ENCODE measurements at places on chromosomes 16 and 17. TPM values are rescaled to one million over a fixed set of nuclear protein-coding genes. Genes with fewer than 3 reads are reported as not detected.
A peak's percentile ranks its signal among the peaks of the same experiment; 100 is the strongest.

DNA sequence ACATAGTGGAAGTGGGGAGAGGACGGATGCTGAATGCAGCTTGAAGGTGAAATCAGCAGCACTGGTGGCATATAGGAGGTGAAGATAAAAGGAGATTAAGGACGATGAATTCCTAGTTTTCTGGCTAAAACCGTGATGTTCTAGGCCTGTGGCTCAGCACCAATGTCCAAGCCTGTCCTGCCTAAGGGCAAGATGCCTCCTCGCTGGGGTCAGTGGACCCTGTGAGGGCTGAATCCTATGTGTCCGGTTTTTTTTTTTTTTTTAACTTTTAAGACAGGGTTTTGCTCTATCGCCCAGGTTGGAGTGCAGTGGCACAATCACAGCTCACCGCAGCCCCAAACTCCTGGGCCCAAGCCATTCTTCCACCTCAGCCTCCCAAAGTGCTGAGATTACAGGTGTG is 12.8 kb downstream of the CPNE2 start:
- DNase-seq: no peak

GRCh38 chr16:2884041-2884451 is 1.0 kb downstream of the FLYWCH2 start:
- no peak for DNase-seq

DNA sequence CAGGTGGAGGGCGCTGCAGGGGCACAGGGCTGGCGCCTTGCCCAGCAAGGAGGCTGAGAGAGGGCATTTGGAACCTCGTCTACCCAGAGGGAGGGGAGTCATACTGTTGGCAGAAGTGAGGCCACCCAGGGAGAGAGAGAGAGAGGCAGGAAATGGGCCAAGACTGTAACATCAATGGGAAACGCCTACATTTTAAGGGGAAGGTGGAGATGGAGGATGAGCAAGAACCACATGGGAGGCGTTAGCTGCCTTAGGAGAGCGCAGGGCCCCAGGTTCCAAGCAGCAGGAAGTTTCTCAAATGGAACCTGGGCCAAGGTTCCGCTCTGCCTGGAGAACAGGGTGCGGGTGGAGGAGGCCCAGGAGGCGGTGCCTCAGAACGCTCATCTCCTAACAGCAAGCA is 2.7 kb upstream of the WFDC1 start:
- no peak for DNase-seq

GRCh38 chr16:85459529-85460251 is 153.4 kb upstream of the GSE1 start:
- DNase-seq: peak; percentile 30

- no peak for DNase-seq
These were observed 14.4 kb downstream of the CTRL start for GRCh38 chr16:67917140-67917851.

GRCh38 chr16:27969574-27969973 is 93.9 kb downstream of the GSG1L start:
- no peak for DNase-seq

GRCh38 chr16:11722468-11722808 is 20.2 kb downstream of the TXNDC11 start:
- no peak for DNase-seq

- no peak for DNase-seq
These were observed 8.1 kb downstream of the ADAD2 start for GRCh38 chr16:84199097-84199496.

DNA sequence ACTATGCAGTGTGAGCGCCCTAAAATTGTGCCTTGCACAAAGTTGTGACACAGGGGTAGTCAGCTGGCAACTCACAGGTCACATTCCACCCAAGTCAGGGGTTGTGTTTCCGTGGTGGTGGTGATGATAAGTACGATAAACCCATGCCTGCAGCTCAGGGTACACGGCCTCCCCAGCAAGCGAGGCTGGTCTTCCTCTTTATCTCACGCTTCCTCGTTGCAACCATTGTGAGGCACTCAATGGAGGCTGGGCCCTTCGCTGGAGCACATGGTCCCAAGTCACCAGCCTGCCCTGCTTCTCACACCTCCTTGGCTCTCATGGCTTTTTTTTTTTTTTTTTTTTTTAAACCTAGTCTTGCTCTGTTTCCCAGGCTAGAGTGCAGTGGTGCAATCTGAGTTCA is 307.5 kb downstream of the CPPED1 start:
- no peak for DNase-seq

DNA sequence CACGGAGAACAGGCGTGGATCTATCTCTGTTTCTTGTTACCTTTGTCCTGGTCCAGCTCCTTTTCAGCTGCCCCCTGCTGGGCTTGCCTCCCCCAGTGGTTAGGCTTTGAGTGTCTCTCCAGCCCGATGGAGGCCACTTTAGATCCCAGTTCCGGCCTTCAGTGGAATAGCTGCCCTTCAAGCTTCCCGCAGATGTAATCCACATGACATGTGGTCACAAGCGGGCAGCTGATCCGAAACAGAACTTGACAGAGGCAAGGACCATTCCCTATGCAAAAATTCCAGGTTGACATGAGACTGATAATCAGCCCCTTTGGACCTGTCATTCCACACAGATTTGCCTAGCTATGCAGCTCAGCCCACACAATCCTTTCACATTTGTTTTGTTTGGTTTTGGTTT is 40.6 kb upstream of the AQP8 start:
- no peak for DNase-seq

DNA sequence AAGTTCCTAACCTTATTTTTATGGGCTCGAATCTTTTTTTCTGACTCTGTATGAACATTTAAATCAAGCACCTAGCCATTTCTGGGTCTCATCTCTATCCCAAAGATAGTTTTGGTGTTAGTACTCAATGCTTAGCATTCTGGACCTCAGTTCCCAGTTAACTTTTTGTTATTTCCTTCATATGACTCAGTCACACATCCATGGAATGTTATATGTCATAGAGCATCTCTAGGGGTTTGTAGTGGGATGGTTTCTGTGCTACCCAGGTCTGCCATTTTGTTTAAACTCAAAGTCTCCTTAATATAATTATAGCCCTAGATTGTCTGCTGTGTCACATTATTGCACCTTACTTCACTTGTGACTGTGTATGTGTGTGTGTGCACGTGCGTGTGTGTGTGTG is 90.1 kb downstream of the EFCAB13 start:
- DNase-seq: no peak

GRCh38 chr16:12798846-12799245 is 4.8 kb downstream of the CPPED1 start:
- no peak for DNase-seq

GRCh38 chr16:66116163-66117002 is 250.1 kb upstream of the CDH5 start:
- DNase-seq: no peak

DNA sequence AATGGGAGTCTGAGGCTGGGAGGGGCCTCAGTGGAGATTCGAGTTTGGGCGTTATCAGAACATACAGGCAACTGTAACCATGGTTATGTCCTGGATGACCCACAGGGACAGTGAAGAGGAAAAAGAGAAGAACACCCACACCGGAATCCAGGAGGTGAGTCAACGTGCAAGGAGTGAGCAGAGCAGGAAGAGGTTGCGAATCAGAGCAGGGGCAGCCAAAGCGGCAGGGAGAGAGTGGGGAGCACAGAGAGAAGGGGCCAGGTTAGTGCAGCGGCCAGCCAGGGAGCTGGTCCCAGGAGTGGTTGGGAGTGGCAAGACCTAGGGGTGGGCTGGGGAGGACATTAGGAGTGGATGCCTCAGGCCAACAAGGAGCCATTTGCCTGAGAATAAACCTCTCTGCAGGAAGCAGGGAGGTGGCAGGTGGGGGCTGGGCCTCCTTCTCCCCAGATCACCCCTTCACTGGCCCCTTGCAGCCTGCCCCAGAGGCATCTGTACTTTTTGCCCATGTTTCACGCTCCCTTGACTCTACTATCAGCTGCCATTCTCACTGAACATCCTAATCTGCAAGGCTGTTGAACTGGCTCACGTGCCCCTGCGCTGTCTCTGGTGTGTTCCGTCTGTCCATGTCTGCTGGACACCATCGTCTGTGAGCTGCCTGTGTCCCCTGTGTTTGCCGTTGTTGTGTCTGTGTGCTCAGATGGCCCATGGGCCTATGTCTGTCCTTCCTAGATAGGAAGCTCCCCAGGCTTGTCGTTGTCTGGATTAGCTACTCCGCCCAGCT is 5.1 kb downstream of the KRT13 start:
- DNase-seq: no peak

DNA sequence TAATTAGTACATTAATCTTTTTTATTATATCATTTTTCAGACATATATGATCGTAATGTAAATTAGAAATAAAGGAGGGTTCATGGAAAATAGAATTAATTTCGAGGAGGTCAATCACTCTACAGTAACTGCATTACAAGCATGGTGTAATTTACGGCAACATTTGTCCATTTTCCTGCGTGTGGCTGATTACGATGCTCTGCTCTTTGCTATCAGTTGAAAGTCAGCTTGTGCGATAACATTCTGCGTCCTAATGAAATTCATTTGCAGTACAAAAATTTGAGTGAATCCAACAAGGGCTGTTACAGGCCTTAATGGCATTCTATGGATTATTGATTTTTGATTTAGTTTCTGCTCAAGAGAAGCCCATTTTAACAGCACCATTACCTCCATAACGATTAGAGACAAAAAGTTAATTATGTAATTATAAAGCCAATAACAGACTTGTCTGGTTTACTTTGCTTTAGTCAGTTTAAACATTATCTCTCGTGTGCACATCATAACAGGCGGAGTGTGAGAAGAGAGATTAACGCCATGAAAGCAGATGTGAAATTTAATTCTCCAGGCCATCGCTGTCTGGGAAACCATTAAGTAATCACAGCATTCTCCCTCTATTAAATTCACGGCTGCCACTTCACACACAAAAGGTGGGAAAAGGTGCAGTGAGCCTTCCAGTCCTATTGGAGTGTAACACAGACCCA is 256.4 kb upstream of the IRX3 start:
- no peak for DNase-seq

DNA sequence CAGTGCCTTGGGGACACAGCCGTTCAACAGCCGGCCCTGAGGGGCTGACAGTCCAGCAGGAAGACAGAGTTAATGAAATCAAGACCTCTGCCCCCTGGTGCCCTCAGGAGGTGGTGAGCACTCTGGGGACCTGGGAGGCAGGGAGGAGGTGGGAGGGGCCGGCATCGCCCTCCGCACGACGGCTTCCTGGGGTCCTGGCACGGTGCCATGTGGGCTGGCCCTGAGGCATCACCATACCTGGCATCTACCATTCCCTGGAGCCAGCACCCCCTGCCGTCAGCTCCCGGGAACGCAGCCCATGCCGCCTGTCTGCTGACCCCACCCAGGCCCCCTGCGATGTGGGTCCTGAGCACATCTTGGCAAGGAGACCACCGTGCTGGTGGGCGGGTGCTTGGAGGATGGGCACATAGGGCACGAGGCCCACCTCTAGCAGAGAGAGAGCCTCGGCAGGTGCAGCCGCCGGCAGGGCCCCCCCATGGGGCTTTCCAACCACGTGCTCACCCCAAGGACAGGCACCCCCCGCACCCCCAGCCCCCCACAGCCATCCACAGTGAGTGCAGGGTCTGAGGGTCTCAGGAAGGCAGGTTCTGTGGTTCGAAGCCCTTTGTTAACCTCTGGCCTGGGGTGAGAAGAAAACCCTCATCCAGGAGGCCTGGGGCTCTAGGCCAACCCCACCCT is 52.5 kb downstream of the ZFPM1 start:
- peak; percentile 87 for DNase-seq

DNA sequence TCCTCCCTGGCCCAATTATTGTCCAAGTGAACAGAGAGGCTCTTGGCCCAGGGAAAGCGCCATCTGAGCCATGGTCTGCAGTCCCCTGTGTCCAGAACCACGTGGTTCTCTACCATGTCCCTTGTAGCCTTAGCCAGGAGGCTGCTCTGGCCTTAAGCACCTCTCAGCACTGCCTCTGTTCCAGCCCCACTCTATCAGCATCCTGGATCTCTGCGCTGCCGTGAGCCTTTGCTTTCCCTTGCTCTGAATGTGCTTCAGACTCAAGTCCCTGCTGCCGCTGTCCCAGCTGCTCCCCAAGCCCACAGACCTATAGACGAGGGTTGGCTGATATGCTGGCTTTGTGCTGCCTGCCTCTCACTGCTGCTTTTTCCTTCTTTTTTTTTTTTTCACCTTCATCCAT is 33.9 kb downstream of the CYB561 start:
- DNase-seq: no peak

DNA sequence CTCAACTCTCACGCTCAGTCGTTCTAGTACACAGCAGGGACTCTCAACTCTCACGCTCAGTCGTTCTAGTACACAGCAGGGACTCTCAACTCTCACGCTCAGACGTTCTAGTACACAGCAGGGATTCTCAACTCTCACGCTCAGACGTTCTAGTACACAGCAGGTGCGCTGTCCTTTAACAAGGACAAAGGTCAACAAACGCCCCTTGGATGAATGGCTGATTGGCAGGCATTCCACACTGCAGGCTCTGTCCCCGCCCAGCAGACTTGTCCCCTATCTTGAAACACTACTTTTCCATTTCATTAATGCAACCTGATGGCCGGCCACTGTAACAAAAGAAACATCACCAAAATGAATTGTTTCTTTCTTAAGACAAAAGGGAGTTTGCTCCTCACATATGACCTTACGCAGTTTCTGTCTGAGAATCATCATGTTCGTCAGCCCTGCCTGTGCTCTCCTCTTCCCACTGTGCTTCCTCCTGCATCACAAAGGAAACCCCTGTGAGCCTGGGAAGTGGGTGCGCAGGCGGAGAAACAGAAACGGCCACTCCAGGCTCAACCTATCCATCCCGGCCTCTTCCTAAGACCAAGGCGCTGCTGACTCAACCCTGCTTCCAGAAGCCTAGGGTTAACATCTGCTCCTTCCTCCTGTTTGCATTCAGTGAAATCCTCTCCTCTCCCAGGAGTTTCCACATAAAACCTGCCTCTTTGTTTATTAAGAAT is 59.8 kb downstream of the ANKRD11 start:
- DNase-seq: no peak

DNA sequence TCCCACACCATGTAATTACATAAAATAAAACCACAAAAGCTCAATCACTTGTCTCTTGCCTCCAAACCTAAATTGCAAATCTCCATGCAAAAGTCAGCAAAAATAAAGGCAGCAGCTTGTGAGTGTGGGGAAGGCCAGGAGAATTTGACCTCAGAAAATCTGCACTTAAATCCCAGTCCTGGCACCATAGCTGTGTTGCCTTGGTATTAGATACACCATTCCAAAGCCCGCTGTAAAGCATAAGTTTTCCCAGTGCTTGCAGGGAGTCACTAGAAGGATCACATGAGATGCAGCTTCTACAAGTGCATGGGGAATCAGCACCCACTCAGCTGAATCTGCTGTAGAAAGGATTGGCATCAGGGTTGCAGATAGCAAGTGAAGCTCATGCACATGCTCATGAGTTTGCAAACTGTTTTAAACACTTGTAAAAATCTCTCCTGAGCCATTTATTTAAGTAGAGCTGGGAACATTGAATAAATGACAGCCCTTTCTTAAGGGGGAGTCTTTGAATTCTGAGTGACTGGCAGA is 495.0 kb upstream of the HSBP1 start:
- no peak for DNase-seq

- DNase-seq: no peak
These were observed 11.3 kb downstream of the LIG3 start for GRCh38 chr17:34991606-34992005.

- DNase-seq: peak; percentile 68
These were observed 5.4 kb downstream of the ATPAF2 start for GRCh38 chr17:18033442-18034099.

GRCh38 chr17:64950871-64951270 is 31.6 kb upstream of the LRRC37A3 start:
- DNase-seq: no peak

Gene MT1E
- total RNA-seq: 137 TPM

Gene KRTAP2-3
- not detected for total RNA-seq

Gene RNF222
- not detected for total RNA-seq

Gene TBC1D3
- total RNA-seq: not detected

Gene CCL4
- 27.6 TPM for total RNA-seq

Gene HNF1B
- 142 TPM for total RNA-seq

Gene PPY
- not detected for total RNA-seq

Gene RNF43
- 19.0 TPM for total RNA-seq
